A549 treated with ZK216348 at 1 μM for 4 hours (cell line): ENCODE measurements at places on chromosomes 1 and 21. TPM values are rescaled to one million over a fixed set of nuclear protein-coding genes. Genes with fewer than 3 reads are reported as not detected.

Gene OR2T33
- not detected in 5 replicates for total RNA-seq

Gene SLC30A10
- 0.04 TPM in 1 of 5 replicates, not detected in the others for total RNA-seq

Gene JAM2
- not detected in 5 replicates for total RNA-seq

Gene TEX38
- not detected in 5 replicates for total RNA-seq

Gene C1orf185
- not detected in 5 replicates for total RNA-seq

Gene RHBG
- total RNA-seq, result not detected in 5 replicates

Gene SKI
- total RNA-seq, result 16.8 to 27.1 TPM (median 25.8 TPM) in 5 replicates

Gene PKP1
- total RNA-seq, result 0.04 TPM in 1 of 5 replicates, not detected in the others

Gene NR5A2
- 2.5 to 5.2 TPM (median 4.4 TPM) in 5 replicates for total RNA-seq

Gene GBP5
- 0.18 TPM in 1 of 5 replicates, not detected in the others for total RNA-seq

Gene BNIPL
- total RNA-seq, result 0.07 to 0.27 TPM (median 0.09 TPM) in 3 of 5 replicates, not detected in the others

Gene PRDM16
- total RNA-seq, result 0.07 to 0.31 TPM (median 0.27 TPM) in 5 replicates

Gene SHISAL2A
- total RNA-seq, result 0.21 to 0.28 TPM (median 0.27 TPM) in 4 of 5 replicates, not detected in the other

Gene OR10J1
- not detected in 5 replicates for total RNA-seq

Gene LCE1B
- not detected in 5 replicates for total RNA-seq

Gene SLC22A15
- 0.40 to 1.1 TPM (median 0.74 TPM) in 5 replicates for total RNA-seq

Gene DRAXIN
- total RNA-seq, result 0.05 to 0.13 TPM (median 0.06 TPM) in 5 replicates

Gene IL20
- total RNA-seq, result not detected in 5 replicates

Gene C1orf146
- total RNA-seq, result not detected in 5 replicates

Gene PLA2G2A
- total RNA-seq, result not detected in 5 replicates

Gene HHIPL2
- total RNA-seq, result 7.8 to 12.3 TPM (median 11.6 TPM) in 5 replicates

Gene PWP2
- 1.2 to 3.7 TPM (median 2.2 TPM) in 5 replicates for total RNA-seq

Gene RAB7B
- total RNA-seq, result 1.0 to 1.8 TPM (median 1.3 TPM) in 5 replicates

Gene CD52
- not detected in 5 replicates for total RNA-seq

Gene TSPEAR
- total RNA-seq, result not detected in 5 replicates

Gene CLCA4
- not detected in 5 replicates for total RNA-seq

Gene SPRR2B
- not detected in 5 replicates for total RNA-seq

Gene ATAD3A
- 24.3 to 40.3 TPM (median 39.2 TPM) in 5 replicates for total RNA-seq

Gene GABRD
- total RNA-seq, result 0.19 to 0.83 TPM (median 0.41 TPM) in 5 replicates

Gene CHI3L1
- 0.18 TPM in 1 of 5 replicates, not detected in the others for total RNA-seq

Gene PROX1
- total RNA-seq, result 0.06 to 0.21 TPM (median 0.16 TPM) in 4 of 5 replicates, not detected in the other

Gene S100A12
- not detected in 5 replicates for total RNA-seq

Gene PTGFRN
- total RNA-seq, result 14.4 to 16.7 TPM (median 15.2 TPM) in 5 replicates

Gene ADORA1
- total RNA-seq, result 0.27 to 1.6 TPM (median 1.0 TPM) in 5 replicates

Gene CGN
- 1.6 to 2.9 TPM (median 2.0 TPM) in 5 replicates for total RNA-seq

Gene NBPF6
- total RNA-seq, result 0.26 TPM in 1 of 5 replicates, not detected in the others

Gene PTGER3
- not detected in 5 replicates for total RNA-seq

Gene OR14K1
- total RNA-seq, result not detected in 5 replicates

Gene SLC19A1
- total RNA-seq, result 11.2 to 21.8 TPM (median 20.5 TPM) in 5 replicates

Gene FRRS1
- total RNA-seq, result 1.1 to 2.2 TPM (median 1.6 TPM) in 5 replicates
